Stimulated activated naive B cell treated with anti-CD40 and anti-IgM and Interleukin-4, amounts not matched to agents 10 μg/mL and 1 μg/mL and 100 μg/mL, for 72 hours (primary cell): ENCODE measurements at places on chromosomes 3 and 15.
A peak's percentile ranks its signal among the peaks of the same experiment; 100 is the strongest.

DNA sequence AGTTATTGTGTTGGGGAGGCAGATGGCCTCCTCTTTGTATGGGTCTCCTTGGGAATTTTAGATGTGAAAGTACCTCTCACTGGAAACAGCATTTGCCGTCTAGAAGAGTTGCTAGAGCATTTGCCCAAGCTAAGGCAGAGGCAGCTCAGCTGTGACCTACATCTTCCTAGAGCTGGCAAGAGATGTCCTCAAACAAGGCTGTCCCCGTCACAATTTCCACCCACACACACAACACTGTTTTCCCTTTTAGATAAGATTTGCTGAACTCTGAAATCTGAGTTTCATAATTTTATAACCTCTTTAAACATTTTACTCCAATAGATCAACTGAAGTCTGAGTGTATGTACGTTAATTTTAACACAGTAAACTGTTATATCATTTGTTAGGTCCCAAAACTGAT, 352.6 kb downstream of the EPHB1 start:
- DNase-seq: no peak
- H3K4me3 ChIP-seq: no peak overlapping the region
- no peak overlapping the region for H3K27ac ChIP-seq
- no peaks in the 10 kb centered on the region for H3K36me3 ChIP-seq

DNA sequence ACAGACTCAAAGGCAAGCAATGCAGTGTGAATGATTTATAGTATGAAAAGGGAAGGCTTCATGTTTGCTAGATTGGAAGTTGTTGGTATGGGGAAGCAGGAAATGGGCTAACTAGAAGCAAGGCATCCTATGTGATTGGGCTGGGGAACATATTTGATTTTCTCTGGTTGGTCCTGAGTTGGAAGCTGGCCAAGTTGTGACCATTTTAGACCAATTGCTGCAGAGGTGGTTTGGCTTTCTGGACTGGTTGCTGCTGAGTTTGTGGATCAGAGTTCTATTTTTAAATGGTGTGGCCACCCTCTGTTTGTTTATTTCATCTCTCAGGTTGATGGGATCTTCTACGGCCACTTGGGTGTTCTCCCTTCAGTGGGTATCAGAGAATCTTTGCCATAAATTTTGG, 39.7 kb downstream of the NUDT16 start:
- DNase-seq: no peak
- no peak overlapping the region for H3K4me3 ChIP-seq
- H3K27me3 ChIP-seq: peaks cover 9% of the 10 kb centered on the region
- H3K27ac ChIP-seq: no peak overlapping the region

- H3K4me3 ChIP-seq: no peak overlapping the region
- no peak overlapping the region for H3K27ac ChIP-seq
- DNase-seq: no peak
- H3K27me3 ChIP-seq: no peaks in the 10 kb centered on the region
- no peaks in the 10 kb centered on the region for H3K4me1 ChIP-seq
Measured at GRCh38 chr3:100782906-100783305, 73.6 kb downstream of the TFG start.

DNA sequence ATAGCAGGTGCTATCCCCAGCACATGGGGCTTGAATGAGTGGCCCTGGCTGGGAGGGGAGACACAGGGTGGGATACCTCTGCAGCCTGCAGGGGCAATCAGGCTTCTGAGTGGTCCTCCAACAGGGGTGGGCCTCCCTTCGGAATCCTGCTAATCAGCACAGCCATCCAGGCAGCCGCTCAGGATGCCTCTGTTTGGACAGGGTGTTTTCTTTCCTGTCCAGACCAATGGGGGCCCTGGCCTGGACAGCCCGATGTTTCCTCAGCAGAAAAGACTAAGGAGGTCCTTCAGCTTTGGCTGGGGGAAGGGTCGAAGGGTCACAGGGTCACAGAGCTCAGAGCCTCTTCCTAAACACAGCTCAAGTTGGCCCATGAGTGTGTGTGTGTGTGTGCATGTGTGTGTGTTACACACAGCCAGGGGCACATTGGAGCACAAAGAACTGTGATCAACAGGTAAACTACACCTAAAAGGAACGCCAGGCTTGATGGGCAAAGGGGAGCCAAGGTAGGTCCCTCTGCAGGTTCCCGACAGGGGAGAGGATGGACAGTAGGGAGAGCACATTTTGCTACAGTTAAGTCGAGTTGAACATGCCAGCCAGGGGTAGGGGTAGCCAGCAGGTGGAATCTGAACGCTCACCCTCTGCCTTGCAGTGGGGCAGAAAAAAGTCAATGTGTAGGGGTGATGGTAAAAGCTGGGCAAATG, 1.1 kb upstream of the HAPLN3 start:
- H3K27ac ChIP-seq: no peak overlapping the region
- no peak overlapping the region for H3K4me3 ChIP-seq
- no peak for DNase-seq

GRCh38 chr3:129593595-129594339, 12.7 kb downstream of the PLXND1 start:
- H3K27ac ChIP-seq: peak overlapping the region; percentile 79
- no peaks in the 10 kb centered on the region for H3K36me3 ChIP-seq
- peaks cover 35% of the 10 kb centered on the region for H3K27me3 ChIP-seq
- peak overlapping the region; percentile 60 for H3K4me3 ChIP-seq
- peaks cover 19% of the 10 kb centered on the region for H3K4me1 ChIP-seq
- DNase-seq: no peak

GRCh38 chr3:14700891-14701290, 25.9 kb downstream of the C3orf20 start:
- no peak for DNase-seq
- H3K36me3 ChIP-seq: no peaks in the 10 kb centered on the region
- no peaks in the 10 kb centered on the region for H3K27me3 ChIP-seq
- no peak overlapping the region for H3K27ac ChIP-seq
- H3K4me1 ChIP-seq: no peaks in the 10 kb centered on the region

DNA sequence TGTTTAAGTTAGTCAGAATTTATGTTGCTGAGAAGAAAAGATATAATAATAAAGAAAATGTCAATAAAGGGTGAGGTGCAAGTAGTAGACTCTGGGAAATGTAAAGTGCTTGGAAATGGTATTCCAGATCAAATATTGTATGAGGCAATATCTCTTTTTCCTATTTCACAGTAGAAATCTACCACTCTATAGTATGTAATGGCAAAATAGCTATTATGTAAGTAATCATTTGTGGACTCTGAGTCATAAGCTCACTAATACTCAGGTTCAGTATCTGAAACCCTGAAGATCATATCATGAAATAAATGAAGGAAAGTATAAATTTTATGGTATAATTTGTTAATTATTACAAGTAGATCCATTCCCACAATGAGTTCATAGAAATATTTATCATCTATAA, 322.1 kb downstream of the PYDC2 start:
- no peaks in the 10 kb centered on the region for H3K27me3 ChIP-seq
- H3K36me3 ChIP-seq: no peaks in the 10 kb centered on the region
- DNase-seq: no peak

- peaks cover 38% of the 10 kb centered on the region for H3K4me1 ChIP-seq
- no peak overlapping the region for H3K4me3 ChIP-seq
- H3K36me3 ChIP-seq: no peaks in the 10 kb centered on the region
- no peak for DNase-seq
Measured at GRCh38 chr3:194030372-194030771, 105.6 kb upstream of the HES1 start.

DNA sequence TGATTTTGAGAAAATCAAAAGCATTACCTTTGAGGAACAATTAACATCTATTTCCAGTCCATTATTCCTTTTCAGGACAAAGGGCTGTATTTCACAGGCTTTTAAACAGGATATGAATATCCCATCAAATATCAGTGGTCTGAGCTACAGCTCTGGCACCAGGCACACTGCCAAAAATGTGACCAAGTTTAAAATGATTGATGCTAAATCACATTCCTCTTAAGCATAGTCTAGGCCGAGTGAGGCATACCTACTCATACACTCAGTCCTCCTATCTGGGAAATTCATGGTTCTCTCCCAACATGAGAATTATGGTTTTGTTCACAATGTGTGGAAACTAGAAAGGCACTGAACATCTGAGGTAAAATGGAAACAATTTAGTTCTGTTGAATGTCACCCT, 683.5 kb downstream of the TUSC7 start:
- H3K36me3 ChIP-seq: no peaks in the 10 kb centered on the region
- no peak overlapping the region for H3K4me3 ChIP-seq
- H3K27ac ChIP-seq: no peak overlapping the region
- H3K4me1 ChIP-seq: no peaks in the 10 kb centered on the region
- no peaks in the 10 kb centered on the region for H3K27me3 ChIP-seq

DNA sequence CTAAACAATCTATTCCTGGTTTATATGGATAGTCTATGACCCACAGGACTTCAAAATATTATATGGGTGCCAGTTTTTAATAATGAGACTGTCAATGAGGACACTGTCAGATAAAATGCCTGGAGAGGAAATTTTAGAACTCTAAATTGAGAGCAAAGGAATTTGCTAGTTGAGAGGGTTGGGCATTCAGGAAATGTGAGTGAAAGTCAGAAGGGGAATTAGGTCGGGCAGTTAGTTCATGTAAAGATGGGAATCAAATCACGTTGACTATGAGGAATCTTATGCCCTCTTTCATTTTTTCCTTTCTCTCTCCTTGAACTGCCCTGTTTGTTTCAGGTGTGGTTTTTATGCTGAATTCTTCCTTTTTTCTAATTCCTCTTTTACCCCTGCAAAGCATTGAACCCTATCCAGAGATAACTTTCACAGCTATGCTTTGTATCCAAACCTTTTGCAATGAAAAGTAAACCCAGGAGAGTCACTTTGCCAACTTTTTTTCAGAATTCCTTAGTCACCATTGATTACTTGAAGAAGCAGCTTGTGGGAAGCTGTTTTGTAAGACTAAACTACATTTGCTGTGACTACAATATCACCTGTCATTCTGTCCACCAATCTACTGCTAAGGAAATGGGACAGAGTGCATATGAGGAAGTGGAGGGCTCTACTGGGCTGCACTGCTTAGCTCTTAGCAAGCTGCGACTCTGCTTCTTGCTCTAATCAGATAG, 27.8 kb downstream of the CHP1 start:
- H3K27ac ChIP-seq: peak overlapping the region; percentile 89
- H3K4me1 ChIP-seq: peaks cover 34% of the 10 kb centered on the region
- peak overlapping the region; percentile 54 for H3K4me3 ChIP-seq
- no peaks in the 10 kb centered on the region for H3K27me3 ChIP-seq
- H3K36me3 ChIP-seq: peaks cover 16% of the 10 kb centered on the region

DNA sequence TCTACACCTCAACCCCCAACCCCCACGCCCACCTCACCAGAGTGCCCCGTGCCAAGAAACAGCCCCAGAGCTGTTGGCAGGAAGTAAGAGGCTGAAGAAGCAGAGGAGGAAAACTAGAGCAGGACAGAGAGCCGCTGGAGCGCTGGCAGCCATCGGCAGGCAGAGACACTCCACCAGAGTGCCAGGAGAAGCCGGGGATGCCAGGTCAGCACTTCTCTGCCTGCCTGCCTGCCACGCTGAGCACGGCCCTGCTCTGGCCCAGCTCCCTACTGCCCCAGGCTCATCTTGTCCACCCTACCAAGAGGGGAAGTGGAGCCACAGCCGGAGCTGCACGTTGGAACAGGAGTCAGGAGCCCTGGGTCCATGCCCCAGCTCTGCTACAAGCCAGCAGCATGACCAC, 29.7 kb downstream of the CACNA2D2 start:
- H3K27ac ChIP-seq: no peak overlapping the region
- no peaks in the 10 kb centered on the region for H3K36me3 ChIP-seq
- DNase-seq: no peak
- no peak overlapping the region for H3K4me3 ChIP-seq

- H3K4me3 ChIP-seq: no peak overlapping the region
- no peak for DNase-seq
- H3K27ac ChIP-seq: no peak overlapping the region
- H3K4me1 ChIP-seq: no peaks in the 10 kb centered on the region
Measured at GRCh38 chr3:81955878-81956277, 194.4 kb upstream of the GBE1 start.

DNA sequence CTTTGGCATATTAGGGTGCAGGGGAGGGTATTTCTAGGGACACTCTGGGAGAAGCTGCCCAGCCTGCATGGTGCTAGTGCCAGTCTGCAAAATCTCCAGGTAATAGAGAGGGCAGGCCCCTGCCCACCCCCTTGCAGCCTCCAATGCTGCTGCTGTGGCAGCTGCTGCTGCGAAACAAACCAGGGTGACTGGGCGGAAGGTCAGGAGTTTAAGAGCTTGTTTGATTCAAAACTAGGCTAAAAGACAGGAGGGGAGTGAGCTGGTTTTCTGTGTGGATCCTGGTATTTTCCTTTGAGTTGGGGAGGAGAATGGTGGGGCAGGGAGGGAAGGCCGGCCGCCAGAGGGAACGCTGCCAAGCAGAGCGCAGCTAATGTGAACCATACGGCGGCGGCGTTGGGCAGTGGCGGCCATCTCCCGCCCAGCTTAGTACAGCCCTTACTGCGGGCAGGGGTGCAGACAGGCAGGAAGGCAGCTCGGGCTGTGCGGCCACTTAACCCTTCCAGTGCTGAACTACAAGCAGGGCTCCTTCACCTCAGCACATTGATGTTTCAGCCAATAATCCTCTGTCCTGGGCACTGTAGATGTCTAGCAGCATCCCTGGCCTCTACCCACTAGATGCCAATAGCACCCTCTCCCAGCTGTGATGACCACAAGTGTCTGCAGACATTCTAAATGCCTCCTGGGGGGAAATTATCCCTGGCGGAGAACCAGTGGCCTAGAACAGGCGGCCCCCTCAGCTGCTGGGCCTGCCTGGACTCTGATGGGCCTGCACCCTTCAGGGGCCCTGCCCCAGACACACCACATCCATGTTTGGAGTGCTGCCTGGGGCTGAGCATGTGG, 125.7 kb downstream of the EEFSEC start:
- H3K27me3 ChIP-seq: no peaks in the 10 kb centered on the region
- DNase-seq: no peak
- no peak overlapping the region for H3K27ac ChIP-seq
- peaks cover 10% of the 10 kb centered on the region for H3K36me3 ChIP-seq
- no peaks in the 10 kb centered on the region for H3K4me1 ChIP-seq
- no peak overlapping the region for H3K4me3 ChIP-seq

DNA sequence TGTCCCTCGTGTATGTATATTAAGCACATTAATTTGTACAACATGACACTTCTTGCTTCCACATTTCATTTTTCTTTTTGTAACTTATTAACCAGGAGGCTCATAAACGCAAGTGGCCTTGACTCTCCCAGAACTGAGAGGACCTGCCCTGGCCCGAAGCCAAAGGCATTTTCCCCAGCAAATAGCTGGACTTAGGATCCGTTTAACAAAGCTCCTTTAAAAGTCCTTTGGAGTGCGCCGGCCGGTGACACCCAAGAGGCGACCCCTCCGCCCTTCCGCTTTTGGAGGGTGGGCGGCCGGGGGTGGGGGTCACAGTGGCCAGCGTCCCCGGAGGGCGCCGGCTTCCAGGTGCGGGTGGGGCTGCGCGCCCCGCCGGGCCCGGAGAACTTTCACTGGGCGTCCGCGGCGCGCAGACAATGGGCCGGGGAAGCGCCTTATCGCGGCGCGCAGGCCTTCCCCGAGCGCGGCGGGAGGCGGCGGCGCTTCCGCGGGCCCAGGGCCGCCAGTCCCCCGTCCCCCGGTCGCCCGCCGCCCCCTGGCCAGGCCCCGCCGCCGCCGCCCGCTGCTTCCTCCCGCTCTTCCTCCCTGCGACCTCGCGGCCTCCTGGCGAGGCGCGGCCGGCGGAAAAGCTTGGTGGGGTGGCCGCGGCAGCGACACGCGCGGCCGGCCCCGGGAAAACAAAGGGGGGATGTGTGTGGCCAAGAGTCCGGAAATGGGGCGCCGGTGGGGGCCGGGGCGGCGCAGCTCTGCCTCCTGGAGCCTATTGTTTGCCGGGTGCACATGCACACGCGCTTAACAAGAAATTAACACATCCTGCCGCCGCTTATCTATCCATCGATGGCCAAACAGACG, 613.4 kb downstream of the MCTP2 start:
- H3K4me3 ChIP-seq: no peak overlapping the region
- H3K27ac ChIP-seq: no peak overlapping the region
- H3K36me3 ChIP-seq: no peaks in the 10 kb centered on the region
- H3K27me3 ChIP-seq: peaks cover 51% of the 10 kb centered on the region
- H3K4me1 ChIP-seq: peaks cover 5% of the 10 kb centered on the region
